ENCODE measurements at places on chromosomes 4 and X. TPM values are rescaled to one million over a fixed set of nuclear protein-coding genes. Genes with fewer than 3 reads are reported as not detected.

Gene HERC5
- total RNA-seq = 4.0 TPM

Gene LIMCH1
- total RNA-seq = 54.6 TPM

Gene MID1
- total RNA-seq = 28.3 TPM

Gene PNCK
- 0.21 TPM for total RNA-seq

Gene SGMS2
- total RNA-seq = 27.1 TPM

Gene GPR119
- not detected for total RNA-seq

Gene ZFP92
- total RNA-seq = 0.56 TPM

Gene YIPF6
- total RNA-seq = 28.1 TPM

Gene ASB9
- 26.5 TPM for total RNA-seq

Data from A549 treated with AZD2906 at 1 μM for 4 hours (cell line).